DMS 273 treated with DMSO at 0.1 percent for 48 hours (cell line): ENCODE measurements at places on chromosomes 6 and 20.

DNA sequence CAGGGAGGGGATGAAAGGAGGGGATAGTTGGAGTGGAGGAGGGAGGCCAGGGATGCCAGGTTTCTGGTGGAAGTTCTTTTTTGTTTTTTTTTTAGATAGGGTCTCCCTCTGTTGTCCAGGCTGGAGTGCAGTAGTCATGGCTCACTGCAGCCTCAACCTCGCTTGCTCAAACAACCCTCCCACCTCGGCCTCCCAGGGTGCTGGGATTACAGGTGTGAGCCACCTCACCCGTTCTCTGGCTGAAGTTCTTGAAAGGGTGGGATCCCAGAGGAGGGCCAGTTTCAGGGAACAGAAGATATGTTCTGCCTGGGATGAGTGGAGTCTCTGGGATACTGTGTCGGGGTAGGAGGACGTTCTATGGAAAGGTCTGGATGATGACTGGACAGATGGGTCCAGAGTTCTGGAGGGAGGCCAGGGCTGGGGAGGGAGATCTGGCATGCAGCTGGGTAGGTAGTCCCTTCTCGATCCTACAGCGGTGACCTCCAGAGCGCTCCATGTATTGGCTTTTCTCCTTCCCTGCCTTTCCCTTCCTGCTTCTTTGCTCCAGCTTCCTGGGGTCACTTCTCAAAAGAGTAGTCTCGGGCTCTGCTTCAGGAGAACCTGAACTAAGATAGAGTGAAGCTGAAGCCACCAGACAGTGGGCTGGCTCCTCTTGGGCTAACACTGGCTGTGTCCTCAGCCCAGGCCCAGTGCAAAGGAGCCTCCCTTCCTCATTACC is 12.7 kb upstream of the SRC start:
- DNase-seq: no peak

DNA sequence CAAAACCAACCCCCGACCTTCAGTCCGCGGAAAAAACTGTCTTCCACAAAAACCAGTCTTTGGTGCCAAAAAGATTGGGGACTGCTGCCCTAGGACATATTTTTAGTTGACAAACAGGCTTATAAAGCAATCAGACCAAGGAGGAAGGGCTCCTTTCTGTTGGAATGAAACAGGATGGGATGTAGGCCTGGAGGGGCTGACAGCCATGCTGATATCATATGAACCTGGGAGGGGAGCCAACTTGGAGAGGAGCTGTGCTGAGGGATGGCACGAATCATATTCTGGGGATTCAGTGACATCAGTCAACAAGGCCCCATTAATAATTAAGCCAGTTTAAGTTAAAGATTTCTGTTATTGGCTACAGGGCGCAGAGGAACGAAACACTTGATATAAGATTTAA is 225.4 kb upstream of the TSHZ2 start:
- DNase-seq: no peak

GRCh38 chr20:8434326-8434876 is 302.3 kb downstream of the PLCB1 start:
- no peak for DNase-seq

DNA sequence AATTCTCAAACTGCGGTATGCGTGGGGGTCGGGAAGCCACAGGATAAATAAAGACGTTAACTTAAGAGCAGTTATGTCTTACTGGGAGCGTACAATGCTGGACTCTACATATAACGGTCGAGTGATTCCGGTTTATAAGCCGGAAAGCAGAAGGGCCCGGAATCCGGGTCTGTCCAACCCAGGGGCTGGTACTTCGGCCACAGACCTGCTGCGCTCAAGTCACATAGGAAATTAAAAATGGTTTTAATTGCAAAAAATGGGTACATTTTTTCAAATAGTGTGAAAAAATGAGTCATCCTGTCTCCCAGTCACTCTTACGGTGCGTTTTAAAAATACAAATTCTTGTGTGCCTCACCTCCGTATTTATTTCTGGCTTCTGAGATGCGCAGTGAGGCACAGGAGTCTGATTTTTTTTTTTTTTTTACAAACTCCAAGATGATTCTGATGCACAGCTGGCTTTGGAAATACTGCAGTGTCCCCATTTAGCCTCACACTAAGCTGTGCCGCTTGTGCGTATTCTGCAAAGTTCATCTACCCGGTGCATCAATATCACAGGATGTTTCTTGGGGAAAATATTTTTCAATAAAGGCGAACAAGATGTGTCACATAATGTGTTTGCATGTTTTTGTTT is 1.0 kb downstream of the PCIF1 start:
- no peak for DNase-seq

DNA sequence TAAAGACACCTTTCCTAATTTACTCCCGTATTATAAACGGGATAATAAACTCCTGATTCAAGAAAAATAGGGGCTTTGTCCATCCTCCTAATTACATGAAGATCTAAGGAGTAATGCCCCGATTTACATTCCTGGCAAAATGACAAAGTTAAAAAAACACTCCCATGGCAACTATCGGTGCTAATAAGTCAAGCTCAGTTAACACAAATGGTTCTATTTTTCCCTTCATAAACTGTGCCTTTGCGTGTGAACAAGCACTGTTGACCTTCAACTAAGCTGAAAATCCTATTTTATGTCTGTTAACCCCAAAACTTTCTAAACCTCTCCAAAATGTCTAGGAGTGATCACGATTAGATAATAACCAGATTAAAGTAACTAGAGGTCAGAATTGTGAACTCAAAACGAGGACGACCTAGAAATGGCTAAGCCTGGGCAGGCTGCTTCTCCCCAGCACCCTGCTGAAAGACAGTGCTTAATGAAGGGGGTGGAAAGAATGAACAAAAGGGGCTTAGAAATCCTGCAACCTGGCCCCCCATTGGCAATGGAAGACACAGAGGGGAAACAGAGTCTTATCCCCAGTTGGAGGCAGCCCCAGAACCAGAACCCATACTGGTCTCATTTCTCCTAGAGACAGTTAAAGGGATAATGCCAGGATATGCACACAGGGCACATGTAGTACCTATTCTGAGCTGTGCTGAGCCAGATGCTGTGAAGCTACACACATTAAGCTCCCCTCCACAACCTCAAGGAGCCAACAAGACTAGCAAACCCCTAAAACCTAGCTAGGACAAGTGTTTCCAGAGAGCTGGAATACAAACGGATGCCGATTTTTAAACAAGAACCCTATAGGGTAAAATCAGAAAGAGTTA is 23.0 kb downstream of the SLC23A2 start:
- no peak for DNase-seq

GRCh38 chr6:162773996-162774395 is 46.2 kb downstream of the PACRG start:
- DNase-seq: no peak

DNA sequence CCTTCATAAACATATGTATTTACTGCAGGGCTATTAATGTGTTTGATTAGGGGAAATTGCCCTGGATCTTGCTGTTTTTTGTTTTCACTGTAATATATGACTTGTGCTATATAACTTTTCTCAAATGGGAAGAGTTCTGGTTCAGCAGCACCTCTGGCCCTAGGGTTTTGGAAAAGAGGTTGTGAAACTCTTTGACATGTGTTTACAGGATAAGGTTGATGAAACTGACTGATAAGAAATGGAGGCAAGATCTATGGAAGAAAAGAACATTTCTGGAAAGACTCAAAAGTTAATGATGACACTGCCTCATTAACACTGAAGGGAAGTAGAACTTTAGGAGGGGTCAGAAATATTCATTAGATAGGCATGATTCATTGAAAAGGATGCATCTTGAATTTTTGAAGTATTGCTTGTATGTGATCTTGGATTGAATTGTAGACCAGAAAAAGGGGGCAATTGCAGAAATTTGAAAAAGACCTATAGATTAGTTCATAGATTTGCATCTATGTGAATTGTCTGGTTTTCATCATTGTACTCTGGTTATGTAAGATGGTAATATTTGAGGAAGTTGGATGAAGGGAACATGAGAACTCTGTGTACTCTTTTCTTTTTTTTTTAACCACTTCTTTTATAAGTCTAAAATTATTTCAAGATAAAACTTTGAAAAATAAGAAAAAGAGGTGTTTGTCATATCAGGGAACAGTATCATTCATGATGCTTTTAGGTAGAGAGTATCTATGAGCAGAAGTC is 54.0 kb downstream of the UTRN start:
- no peak for DNase-seq

GRCh38 chr6:72422171-72422570 is 199.7 kb upstream of the KCNQ5 start:
- no peak for DNase-seq

- DNase-seq: no peak
These were observed 14.6 kb downstream of the RPS6KA2 start for GRCh38 chr6:166612471-166612881.

GRCh38 chr6:845566-845965 is 152.6 kb upstream of the EXOC2 start:
- DNase-seq: no peak

DNA sequence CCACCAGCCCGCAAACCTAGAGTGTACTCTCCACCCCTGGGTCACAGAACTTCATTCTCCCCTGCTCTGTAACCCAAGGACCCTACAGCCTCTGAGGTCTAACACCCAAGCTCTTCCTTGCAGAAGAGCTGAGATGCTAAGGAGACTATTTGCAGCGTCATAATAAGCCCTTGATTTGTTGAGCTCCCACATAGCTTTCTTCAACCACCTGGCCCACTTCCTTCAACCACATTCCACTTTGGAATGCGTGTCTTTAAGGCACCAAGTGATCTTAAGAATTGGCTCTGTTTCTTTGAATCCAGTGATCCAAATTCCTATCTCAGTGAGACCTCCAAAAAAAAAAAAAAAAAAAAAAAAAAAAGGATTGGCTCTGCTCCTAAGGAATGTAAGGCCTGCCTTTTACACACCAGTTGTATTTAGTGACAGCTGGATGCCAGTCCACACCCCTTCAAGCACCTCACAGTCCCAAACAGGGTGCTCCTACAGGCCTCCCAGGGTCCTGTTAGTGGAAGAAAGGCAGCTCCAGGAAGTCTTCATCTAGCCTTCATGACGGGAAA is 106.2 kb downstream of the UBE3D start:
- DNase-seq: no peak

DNA sequence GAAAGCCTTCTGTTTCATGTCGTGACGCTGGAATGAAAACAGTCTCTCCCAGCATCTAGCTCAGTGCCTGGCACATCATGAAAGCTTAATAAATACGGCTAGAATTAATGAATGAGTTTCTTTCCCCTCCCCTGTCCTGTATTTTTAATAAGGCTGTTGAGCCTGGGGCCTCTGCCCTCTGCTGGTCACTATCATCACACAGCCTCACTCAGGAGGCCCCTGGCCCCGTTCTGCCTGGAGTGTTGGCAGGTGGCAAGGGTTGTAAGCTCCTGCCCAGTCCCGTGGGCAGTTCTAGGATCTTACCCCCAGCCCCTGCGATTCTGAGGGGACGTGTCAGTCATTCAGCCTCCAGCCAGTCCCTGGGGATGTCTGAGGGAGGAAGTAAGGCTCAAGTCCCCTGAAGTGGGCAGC is 41.4 kb downstream of the PHACTR3 start:
- no peak for DNase-seq

DNA sequence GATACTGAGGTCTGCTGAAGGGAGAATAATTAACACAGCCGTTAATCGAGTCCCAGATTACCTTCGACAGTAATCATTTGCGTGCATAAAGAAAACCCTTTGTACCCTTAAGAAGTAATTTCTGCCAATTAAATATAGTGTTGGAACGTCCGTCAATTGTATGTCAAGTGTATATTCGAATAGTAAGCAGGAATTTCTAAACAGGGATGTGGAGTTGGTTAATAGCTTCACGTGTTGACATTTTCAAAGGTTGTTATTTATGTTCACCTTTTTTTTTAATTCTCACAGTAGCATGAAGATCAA is 798 bp upstream of the SNAP91 start:
- no peak for DNase-seq

GRCh38 chr6:170029416-170030283 is 261.2 kb downstream of the DLL1 start:
- DNase-seq: no peak

DNA sequence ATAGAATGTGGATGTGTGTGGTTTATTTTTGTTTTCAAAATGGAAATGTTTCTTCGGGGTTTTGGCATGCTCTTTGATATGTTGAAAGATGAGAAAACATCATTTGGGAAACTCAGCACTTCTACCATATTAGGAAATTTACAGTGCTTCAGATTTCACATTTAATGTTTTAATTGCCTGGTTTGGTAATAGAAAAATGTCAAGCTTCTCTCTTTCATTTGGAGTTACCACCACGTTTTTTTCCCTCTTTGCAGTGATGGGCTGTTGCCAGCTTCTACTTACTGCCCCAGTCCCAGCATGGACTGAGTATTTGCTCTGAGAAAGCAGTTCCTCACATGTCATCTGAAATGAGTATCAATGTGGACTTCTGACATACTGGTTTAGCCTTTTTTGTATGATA is 267.7 kb downstream of the PRL start:
- DNase-seq: no peak

- no peak for DNase-seq
These were observed 3.9 kb upstream of the OTOR start for GRCh38 chr20:16744178-16744807.

DNA sequence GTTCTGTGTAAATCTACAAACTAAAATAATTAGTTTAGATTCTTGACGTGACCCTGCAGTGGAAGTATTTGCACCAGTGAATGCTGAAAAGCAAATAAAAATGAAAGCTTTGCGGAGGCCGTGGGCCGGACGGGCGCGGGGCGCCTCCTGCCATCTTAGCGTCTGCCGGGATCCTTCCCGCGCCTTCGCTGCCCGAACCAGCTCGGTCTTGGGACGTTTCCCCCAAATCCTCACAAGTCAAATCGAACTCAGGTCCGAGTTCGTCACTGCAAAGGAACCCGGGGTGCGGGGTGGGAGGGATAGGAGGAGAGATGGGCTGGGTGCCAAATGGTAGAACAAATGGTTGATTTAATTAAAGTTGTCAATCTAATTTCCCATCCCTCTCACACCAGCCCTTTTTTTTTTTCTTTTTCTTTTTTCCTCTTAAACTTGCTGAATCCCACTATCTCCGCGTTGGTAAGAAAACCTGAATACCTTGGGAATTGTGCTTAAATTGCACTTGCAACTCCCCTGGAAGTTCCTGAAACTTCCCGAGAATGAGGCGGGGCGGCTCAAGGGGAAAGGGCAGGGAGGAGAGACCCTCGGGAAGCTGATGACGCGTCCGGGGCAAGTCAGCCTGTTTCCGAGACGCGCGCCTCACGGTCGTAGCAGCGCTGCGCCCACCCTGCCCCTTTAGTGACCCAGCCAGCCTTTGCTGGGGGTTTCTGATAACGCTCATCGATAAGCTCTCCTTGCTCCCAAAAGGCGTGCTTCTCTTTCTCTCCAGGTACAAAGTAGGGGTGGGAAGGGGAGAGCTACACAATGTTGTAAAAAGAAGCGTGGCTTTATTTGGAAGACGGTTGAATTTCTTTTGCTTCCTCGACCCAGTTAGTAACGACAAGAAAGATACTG is 1.8 kb downstream of the GJA1 start:
- no peak for DNase-seq

GRCh38 chr6:2147766-2148448 is 97.5 kb downstream of the GMDS start:
- no peak for DNase-seq

- DNase-seq: no peak
These were observed 317.6 kb downstream of the PRKN start for GRCh38 chr6:162409741-162410691.

DNA sequence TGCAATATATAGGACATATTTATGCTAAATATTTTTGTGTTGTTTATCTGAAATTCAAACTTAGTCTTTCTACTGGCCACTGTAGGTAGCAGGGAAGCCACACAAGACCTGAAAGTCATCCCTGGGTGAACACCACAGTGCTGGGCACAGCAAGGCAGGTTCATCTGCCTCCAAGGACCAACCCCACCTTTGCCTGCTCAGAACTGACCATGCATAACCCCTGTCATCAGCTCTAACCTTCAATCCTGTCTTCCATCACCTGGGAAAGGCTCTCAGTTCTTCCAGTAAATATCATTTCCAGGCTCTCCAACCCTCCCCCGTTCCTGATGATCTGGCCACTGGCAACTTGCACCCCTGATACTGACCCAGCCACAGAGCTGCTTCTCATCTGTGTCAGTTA is 32.7 kb upstream of the CST7 start:
- DNase-seq: no peak
